Spinal cord (tissue), 10 donors: ENCODE measurements at places on chromosomes 11 and 22.

- H3K4me1 ChIP-seq = peaks cover 9% of the 10 kb centered on the region
- DNase-seq = no peak
- no peaks in the 10 kb centered on the region for H3K36me3 ChIP-seq
- no peaks in the 10 kb centered on the region for H3K27me3 ChIP-seq
- H3K27ac ChIP-seq = peak overlapping the region; percentile 29
These were observed 18.9 kb downstream of the ADM start for GRCh38 chr11:10323793-10324170.

DNA sequence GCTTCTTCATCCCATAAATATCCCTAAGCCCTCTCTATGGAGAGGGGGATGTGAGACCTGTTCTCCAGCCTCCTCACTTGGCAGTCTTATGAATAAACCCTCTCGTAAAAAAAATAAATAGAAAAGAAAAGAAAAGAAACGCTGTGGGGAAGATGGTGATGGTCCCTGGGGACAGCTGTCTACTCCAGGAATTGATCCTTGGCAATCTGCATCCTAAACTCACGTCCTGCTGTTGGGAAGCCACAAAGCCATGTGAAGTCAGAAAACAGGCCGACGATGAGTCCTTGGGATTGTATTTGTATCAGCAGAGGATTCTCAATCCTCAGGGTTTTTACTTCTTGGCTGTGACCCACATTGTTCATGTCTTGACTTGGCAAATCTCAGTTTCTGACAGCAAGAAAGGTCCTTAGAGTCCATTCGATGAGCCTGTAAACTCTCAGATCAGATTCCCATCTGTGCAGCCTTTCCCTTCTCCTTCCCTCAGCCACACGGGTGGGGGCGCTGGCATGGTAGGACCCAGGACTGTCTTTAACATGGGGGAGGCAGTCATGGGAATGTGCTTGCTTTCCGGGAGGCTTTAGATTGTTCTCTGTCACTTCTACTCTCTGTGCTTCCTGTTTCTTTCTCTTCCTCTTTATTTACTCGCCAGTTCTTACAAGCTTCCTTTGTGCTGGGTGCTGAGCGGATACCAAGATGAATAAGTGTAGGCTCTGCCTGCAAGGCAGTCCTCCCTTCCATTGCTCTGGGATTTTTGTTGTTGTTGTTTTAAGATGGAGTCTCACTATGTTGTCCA, 24.9 kb downstream of the TCP11L1 start:
- no peak overlapping the region for H3K4me3 ChIP-seq
- peak; percentile 7 for DNase-seq
- peak overlapping the region; percentile 17 for H3K27ac ChIP-seq
- H3K36me3 ChIP-seq = peaks cover 53% of the 10 kb centered on the region
- no peaks in the 10 kb centered on the region for H3K27me3 ChIP-seq

DNA sequence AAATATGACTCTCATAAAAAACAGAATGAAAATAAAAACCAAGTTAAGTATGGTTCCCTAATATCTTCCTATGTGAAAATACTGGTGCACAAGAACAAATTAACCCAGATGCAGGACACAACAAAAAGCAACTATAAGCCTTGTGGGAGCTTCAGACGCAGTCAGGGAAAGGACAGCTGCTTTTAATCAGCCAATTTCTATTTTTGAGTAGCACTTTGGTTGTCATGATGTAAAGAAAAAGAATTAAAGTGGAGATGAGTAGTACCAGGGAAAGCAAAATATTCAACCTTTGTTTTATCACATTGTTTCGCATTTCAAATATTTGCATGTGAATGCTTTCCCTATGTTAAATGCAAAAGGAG, 339.9 kb downstream of the SOX6 start:
- H3K36me3 ChIP-seq = no peaks in the 10 kb centered on the region
- no peak for DNase-seq
- no peaks in the 10 kb centered on the region for H3K4me1 ChIP-seq

- H3K4me1 ChIP-seq = peaks cover 3% of the 10 kb centered on the region
- H3K4me3 ChIP-seq = peak overlapping the region; percentile 82
- H3K27me3 ChIP-seq = no peaks in the 10 kb centered on the region
- no peaks in the 10 kb centered on the region for H3K36me3 ChIP-seq
- peak overlapping the region; percentile 99 for H3K27ac ChIP-seq
- peak; percentile 85 for DNase-seq
These were observed 16.5 kb downstream of the BLID start for GRCh38 chr11:122099374-122100036.

- no peaks in the 10 kb centered on the region for H3K27me3 ChIP-seq
- H3K4me1 ChIP-seq = no peaks in the 10 kb centered on the region
- DNase-seq = no peak
- H3K4me3 ChIP-seq = no peak overlapping the region
- no peak overlapping the region for H3K27ac ChIP-seq
- no peaks in the 10 kb centered on the region for H3K36me3 ChIP-seq
These were observed 32.0 kb downstream of the BUD13 start for GRCh38 chr11:116740741-116741140.
